Hypothalamus (tissue), 51 donors: ENCODE measurements at places on chromosomes 1 and 21.
A peak's percentile ranks its signal among the peaks of the same experiment; 100 is the strongest.

GRCh38 chr1:30838996-30839395, 69.6 kb downstream of the SDC3 start:
- DNase-seq = no peak

DNA sequence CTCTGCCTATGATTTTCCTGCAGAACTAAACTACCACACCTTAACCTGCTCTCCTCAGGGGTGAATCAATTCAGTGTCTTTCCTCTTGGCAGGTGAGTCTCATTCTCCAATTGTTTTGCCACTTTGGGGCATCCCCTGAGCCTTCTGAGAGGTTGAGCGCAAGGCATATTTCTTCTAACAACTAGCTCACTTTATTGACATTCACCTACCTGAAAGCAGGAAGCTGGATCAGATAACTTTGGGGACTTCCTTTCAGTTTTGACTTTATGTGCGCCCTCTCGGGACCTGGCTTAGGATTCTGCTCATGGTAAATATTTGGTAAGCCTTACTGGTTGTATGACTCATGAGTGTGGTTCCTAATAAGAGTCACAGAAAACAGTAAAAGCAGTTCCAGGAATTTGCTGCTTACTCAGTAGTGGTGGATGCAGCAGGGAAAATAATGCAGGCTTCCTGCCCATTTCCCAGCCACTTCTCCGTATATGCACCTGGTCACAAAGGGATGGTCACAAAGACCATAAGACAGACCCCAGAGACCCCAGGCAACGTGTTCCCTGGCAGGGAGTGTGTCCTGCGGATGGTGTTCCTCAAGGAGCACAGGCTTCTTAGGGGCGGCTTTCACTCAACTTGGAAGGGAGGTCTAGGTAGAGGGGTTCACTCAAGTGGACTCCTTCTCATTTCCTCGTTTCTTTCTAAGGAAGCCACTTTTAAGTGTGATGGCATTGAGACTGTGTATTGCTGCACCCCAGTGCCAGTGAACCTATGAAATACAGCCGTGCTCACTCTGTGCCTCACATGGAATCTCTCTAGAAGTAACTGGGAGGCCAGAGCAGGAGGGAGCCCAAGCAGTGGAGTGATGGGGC, 22.0 kb upstream of the BATF3 start:
- DNase-seq = no peak

GRCh38 chr1:99306644-99307043, 42.4 kb downstream of the PLPPR4 start:
- DNase-seq = no peak

GRCh38 chr1:3026581-3027391, 5.5 kb downstream of the ACTRT2 start:
- no peak for DNase-seq

DNA sequence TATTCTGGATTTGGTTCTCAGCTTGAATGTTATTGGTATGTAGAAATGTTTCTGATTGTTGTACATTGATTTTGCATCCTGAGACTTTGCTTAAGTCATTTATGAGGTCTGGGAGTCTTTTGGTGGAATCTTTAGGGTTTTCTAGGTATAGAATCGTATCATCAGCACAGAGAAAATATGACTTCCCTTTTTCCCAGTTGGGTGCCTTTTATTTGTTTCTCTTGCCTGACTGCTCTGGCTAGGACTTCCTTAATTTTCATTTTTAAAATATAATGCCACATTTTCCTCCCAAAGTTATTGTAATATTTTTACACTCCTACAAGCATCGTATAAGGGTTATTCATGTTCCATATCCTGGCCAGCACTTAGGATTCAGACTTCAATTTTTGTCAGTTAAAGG, 111.1 kb downstream of the FNBP1L start:
- no peak for DNase-seq

- DNase-seq = no peak
Measured at GRCh38 chr1:82423174-82423815, 622.6 kb downstream of the ADGRL2 start.

DNA sequence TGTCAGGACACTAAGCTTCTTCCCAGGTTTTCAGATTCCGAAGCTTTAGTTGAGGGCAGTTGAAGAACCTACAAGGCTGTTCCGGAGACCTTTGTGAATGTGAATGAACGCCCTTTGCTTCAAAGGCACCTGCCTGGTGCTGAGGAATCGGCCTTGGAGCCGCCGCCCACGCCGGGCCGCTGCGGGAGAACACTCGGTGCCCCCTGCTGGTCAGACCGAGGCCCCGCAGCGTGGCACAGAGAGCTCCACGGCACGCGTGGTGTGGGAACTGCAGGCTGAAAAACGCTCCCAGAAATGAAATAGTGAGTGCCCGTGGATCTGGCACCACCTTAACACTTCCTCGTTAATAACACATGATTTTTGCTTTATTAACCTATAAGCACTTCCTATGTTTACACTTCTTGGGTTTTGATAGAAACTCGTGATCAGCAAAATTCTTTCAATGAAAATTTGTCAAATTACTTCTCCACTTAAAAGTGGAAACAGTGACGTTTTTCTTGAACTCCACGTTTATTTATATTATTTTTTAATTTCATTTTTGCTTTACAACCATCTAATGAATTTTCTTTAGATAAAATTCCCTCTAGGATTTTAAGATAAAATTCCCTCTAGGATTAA, 460.6 kb downstream of the DSCAM start:
- DNase-seq = peak; percentile 16

GRCh38 chr1:99956755-99957154, 13.0 kb upstream of the SLC35A3 start:
- no peak for DNase-seq

- DNase-seq = no peak
Measured at GRCh38 chr1:112358061-112358770, 37.8 kb upstream of the CTTNBP2NL start.

- DNase-seq = no peak
Measured at GRCh38 chr21:42364304-42364865, 1.9 kb downstream of the TFF1 start.

DNA sequence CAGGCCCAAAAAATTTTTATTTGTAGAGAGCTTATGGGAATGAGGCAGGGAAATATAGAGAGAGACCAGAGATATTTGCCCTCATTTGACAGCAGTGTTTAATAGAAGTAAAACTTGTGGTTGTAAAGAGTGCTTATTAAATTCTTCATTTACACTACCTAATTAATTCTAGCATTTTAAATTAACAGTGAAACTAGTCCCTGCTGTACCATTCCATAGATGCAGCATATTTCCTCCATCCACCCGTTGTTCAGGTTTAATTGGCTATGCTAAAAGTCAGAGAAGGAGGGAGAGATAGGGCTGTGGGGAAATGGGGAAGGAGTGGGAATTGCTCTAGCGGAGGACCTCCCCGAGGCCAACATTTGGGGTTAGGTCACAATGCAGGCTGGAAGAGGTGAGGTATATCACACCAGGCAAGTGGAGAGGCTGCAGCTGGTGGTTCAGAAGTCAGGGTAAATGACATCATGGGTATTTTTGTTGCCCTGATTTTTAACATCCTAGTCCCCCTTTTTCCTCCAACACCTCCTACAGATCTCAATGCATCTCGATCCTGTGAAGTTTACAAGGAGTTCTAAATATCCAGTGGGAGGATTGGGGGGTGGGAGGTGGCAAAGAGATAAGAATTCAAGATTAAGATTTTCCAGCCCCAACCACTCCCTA, 38.6 kb downstream of the ELAVL4 start:
- no peak for DNase-seq

DNA sequence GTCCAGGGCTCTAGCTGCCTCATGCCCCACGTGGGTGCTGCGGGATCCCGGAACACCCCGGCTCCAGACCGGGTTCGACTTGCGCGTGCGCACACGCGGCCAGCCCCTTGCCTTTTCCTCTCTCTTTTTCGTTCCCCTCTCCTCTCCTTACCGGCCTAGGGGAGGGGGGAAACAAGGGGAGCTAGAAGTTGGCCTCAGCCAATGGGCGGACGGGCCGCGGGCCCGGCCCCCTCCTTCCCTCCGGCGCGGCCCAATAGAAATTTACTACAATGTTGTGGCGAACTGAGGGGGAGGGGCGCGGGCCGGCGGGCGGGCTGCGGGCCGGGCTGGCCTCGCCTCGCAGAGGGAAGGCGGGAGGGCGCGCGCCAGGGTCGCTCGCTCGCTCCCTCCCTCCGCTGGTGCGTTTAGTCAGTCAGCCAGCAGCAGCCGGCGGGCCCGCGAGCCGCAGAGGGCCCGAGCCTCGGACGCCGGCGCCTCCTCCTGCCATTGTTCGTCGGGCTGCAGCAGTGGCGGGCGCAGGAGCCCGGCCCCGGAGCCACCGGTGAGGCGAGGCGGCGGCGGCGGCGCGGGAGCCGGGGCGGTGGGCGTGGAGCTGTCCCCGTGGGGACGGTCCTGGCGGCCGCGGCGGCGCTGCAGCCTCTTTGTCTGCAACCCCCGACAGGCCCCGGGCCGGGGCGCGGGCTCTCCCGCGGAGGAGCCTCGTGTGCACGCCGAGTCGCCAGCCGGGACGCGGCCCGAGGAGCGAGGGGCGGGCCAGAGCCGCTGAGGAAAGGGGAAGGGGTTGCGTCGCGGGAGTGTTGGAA, at the start of gene EPB41:
Gene EPB41, plus strand, starts transcription at position 342 of the 803 bp plus-strand sequence. CDS start 72,869 bp downstream, outside the sequence.
- peak; percentile 28 for DNase-seq

DNA sequence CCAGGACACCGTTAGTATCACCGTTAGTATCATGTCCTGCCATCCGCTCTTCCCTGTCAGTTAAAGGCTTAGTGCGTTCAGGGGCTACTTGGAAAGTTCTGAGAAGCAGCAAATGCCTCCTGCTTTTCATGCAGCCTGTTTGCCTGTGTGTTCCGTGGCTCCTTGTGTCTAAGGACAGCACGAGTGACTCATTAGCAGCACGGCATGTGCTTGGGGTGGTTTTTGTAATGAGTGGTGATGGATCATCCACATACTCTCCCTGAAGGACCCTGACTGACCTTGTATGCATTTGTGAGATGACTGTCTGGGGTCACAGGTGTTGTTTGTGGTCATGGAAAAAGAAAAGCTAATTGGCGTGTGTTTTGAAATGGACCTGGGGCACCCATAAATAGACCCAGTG, 221.9 kb downstream of the PBX1 start:
- DNase-seq = no peak
